Activated T-cell treated with anti-CD3 and anti-CD28 coated beads, Interleukin-2, amount 50 U/mL, for 1 hour (primary cell): ENCODE measurements at places on chromosomes 3 and 15.
A peak's percentile ranks its signal among the peaks of the same experiment; 100 is the strongest.

- no peak for DNase-seq
Measured at GRCh38 chr3:133300102-133300501, 99.8 kb upstream of the BFSP2 start.

DNA sequence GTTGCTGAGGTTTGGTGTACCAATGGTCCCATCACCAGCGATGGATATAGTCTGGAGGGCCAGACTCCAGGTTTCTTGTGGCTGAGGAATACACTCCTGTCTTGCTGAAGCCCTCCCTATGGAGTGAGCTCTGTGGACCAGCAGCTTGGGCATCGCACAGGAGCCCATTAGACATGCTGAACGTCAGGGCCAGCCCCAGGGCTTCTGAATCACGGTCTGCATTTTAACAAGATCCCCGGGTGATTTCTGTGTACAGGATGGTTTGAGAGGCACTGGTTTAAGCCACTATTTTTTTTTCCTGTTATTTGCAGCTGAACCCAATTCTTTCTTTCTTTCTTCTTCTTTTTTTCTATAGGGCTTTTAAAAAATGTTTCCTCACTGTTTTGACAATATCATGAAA lies 69.5 kb upstream of the XCR1 start:
- DNase-seq: no peak

GRCh38 chr3:100105501-100105900 lies 8.8 kb downstream of the FILIP1L start:
- DNase-seq: no peak

DNA sequence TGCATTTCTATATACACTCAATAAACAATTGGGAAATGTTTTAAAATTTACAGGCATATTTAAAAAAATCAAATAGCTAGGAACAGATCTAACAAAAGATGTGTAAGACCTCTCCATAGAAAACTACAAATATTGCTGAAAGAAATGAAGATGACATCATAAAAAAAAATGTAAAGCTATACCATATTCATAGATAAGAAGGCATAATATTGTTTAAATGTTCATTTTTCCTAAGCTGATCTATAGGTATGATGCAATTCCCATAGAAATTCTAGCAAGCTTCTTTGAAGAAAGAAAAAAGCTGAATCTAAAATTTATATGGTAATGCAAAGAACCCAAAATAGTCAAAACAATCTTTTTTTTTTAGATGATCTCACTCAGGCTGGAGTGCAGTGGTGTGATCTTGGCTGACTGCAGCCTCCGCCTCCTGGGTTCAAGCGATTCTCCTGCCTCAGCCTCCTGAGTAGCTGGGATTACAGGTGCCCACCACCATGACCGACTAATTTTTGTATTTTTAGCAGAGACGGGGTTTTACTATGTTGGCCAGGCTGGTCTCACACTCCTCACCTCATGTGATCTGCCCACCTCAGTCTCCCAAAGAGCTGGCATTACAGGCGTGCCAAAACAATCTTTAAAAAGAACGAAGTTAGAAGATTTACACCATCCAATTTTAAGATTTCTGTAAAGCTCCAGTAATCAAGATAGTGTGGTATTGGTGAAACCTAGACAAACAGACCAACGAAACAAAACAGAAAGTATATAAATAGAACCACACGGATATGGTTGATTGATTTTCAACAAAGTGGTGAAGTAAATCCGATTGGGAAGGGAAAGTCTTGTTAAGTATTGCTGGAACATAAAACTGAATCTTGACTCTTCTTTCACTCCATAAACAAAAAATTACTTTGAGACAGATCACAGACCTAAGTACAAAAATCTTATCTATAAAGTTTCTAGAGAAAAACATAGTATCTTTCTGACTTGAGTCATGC lies 6.3 kb upstream of the BHLHE40 start:
- no peak for DNase-seq

- no peak for DNase-seq
Measured at GRCh38 chr3:27022096-27022761, 347.0 kb downstream of the NEK10 start.

DNA sequence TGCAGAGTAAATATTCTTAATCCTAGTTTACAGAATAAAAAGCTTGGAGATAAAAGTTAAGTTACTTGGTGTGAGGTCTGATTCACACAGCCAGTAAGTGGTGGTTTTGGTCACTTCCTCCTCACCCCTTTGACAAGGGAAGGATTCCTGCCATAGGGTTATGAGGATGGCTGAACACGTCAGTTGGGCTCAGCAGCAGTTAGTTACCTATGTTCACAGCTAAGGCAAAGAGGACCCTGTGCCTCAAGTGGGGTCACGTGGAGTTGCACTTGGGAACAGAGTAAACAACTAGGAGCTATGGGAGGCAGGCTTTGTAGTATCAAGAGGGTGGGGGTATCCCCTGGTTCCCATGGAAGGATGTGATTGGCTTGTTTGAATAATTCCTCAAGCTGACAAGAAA lies 232.2 kb downstream of the UBE2E2 start:
- no peak for DNase-seq

GRCh38 chr3:169041677-169042171 lies 621.8 kb downstream of the MECOM start:
- no peak for DNase-seq

DNA sequence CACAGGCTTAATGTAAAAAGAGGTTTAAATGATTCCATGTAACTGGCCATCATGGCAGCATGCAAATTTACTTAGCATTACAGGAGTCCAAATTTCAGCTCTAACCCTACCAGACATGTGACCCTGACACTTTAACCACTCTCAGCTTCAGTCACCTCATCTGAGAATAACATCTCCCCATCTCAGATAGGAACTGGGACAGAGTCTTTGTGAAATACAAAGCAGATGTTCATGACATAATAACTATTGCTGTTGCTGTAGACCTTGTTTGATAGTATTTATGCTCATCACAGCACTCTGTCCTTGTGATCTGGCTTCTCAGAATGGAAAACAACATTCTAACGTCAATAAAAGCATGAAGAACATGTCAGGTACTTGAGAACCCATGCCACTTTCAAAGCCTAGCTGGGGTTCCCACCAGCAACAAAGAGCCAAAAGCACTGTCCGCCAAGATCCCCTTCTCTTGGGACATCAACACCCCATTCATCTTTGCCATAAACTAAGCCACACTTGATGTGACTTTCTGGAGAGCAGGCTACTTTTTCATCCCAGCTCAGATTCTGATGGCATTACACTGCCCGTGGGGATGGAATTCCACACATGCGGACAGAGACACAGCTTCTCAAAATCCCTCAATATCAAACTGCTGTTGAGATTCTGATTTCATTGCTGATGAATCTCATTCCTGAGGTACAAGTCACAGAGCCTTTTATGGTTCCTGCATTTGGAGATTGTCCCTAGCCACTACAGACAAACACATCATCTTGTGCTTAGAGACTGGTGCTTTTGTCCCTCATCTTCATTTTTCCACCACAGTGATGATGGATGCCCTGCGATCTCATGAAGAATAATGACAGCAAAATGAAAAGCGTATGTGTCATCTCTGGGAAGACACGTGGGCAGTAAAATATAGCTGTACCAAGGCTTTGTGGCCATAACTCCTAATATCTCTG lies 202.7 kb downstream of the TNIK start:
- no peak for DNase-seq

DNA sequence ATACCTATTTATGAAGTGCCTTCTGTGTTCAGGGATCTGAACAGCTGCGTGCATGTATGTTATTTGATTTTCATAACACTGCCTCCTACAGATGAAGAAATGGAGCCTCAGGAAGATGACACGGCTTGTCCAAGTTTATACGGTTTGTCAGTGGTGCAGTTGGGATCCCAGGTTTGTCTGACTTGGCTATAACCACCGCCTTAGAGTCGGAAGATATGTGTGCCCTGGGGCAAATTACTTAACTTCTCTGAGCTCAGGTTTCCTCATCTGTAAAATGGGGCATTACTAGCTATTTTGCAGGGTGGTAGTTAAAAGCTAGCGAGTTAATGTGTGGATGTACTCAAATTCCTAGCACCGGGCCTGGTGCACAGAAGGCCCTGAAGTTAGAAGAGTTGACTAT lies 54.1 kb upstream of the ANP32A start:
- DNase-seq: no peak

DNA sequence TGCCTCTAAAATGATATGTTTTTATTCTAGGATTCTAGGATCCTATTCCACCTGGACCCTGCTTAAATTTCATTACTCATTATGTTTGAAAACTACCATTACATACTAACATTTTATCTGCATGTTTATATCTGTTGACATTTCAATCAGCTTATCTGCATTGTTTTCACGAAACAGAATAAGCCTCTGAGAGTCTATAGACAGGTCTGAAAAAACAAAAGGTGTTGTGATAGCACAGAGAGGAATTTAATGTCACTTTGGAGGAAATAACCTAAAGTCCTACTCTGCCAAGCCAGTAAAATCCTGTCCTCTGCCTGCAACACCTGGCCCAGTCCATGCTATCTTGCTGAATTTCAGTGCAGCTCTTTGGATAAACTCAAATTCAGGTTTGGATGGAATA lies 315.2 kb downstream of the ZBTB20 start:
- DNase-seq: no peak

- no peak for DNase-seq
Measured at GRCh38 chr15:68612979-68613740, 34.4 kb downstream of the CORO2B start.

DNA sequence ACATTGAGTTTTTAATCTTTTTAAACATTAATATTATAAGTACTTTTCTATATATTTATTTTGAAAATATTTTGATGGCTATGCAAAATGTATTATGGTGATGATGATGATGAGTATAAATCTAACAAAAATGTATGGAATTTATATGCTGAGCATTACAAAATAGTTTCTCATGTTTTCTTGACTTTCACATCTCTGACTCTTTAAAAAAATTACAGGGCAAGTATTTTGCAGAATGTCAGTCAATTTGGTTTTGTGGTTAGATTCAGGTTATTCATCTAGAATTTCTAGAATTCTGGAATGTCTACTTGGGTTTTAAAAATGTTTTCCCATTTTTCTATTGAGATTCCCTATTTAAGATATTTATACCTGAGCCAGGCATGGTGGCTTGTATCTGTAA lies 41.7 kb upstream of the ANP32A start:
- DNase-seq: no peak

DNA sequence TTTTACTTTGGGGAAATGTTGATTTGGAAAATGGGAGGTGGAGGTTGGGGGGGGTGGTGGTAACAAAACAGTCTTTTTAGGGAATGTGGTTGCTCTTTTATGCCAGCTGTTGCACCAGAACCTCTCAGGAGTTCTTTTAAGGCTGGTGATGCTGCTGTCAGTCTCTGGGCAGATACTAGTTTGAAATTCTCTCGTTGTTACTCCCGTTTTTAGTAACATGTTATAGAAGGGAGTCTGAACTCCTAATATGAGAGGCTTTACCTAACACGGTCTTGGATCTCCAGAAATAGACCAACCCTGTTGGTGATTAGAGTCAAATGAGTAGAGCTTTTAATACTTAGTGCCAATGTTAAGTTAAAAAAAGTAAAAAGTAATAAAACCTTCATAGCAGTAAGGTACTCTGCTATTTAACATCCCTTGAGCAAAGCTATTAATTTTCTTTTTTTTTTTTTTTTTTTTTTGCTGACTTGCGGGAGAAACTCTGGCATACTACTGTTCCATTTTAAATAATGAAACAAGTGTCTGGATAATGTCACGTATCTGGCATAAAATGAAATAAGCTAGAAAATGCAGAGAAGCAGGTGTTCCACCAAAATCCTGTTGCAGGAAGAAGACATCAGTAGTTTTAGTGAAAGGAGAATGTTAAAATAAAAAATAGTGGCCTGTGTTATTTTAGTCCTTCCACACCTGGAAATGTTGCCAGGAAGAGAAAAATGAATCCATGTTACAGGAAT lies 156.7 kb downstream of the CACNA1D start:
- no peak for DNase-seq

DNA sequence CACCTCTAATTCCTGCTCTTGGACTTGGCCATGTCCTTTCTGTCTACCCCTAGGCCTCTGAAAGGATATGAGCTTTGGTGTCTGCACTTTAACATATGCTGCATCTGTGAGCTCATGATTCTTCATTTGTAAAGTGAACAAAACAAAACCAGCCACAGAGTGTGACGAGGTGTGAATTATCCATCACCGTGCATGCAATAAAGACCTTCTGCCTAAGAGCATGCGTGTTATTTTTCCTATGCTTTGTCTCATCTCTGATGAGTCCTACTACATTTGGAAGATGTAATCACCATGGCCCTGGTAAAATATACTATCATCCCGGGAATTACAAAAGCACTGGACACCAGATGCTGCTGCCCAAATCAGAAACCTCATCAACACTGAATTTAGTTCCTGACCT lies 103.5 kb upstream of the KCNAB1 start:
- DNase-seq: no peak

GRCh38 chr15:75021341-75021740 lies 2.0 kb upstream of the PPCDC start:
- DNase-seq: no peak

- DNase-seq: peak; percentile 38
Measured at GRCh38 chr3:123027292-123028232, at the start of gene SEMA5B. Gene SEMA5B, minus strand, starts transcription at chr3:123027763. Its CDS starts 66,500 bp downstream, at chr3:122961263.

- no peak for DNase-seq
Measured at GRCh38 chr3:4396006-4396405, 71.1 kb downstream of the SUMF1 start.

DNA sequence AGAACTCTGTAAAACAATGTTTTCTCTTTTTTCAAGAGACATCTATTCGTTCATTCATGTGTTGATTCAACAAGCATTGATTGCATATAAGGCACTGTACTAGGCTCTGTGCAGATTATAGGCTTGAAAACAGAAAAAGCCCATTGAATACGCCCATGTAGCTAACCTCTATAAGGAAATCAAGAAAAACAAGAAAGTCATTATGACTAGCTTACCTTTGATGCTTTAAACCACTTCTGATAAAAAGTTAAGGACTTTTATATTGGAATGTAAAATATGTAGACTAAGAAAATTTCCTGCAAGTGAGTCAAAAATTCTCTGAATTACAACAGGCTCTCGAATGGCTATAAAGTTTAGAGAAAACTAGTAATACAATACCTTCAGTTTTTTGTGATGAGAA lies 92.5 kb downstream of the BDH1 start:
- DNase-seq: no peak

GRCh38 chr3:23644099-23644498 lies 161.7 kb upstream of the UBE2E1 start:
- DNase-seq: no peak

DNA sequence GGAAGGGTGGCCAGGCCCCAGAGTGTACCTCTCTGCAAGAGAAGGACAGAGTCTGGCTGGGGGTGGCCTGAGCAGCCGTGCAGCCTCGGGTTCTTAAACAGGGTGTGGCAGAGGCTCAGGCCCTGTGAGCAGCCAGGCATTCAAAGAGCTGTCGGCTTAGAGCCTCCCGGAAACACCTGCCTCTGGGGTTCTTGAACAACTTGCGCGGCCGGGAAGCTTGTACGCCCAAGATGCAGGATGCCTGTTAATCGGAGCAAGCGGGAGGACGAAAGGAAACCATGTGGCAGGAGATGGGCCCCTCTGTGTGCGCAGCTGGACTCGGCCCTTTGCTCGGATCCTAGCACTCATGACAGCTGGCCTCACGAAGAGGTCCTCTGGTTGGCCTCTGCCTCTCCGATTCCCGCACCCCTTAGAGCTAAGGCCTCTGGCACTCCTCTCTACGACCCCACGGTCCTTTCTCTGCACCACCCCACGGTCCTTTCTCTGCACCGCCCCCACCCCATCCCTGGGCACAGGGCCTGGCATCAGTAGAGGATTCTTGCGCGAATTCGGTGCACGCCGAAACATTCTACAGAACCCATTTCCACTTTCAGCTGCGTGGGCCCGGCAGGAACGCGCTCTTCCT lies 23.9 kb upstream of the TXNRD3 start:
- no peak for DNase-seq
